ENCODE measurements at places on chromosomes 7 and 10.

DNA sequence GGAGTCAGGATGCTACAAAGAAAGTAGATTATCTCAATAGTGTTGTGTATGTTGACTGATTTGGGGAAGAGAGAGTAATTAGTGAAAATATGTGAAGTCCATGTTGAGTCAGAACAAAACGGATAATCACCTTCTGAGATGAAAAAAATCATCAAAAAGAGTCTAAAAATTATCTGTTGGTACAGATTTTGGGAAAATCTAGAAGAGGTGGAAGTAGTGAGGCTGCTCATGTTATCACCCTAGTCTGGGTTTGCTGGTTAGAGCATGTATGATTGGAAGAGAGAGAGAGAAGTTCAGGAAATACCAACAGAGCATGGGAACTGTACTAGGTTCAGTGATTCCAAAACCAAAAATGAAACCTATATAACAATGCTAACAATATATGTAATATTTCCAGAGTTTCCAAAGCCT is 12.3 kb downstream of the RPA3 start:
- DNase-seq, result no peak

DNA sequence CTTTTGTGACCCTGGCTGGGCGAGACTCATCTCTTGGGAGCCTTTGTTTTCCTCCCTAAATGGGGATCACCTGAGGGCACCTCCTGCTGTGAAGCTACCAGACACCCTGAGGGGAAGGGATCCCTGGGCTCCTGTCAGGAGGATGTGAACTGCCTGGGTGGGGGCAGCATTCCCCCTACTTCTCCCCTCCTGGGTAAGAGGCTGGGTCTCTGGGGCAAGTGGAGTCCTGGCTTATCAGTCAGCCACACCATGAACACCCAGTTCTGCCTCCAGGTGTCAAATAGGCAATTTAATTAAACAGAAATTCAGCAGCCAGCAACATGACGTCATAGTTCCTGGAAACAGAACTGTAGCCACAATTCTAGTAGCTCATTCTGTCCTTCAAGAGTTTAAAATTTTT is 97.7 kb upstream of the RET start:
- DNase-seq, result no peak

- DNase-seq, result no peak
These were observed 50.2 kb downstream of the LMBR1 start for GRCh38 chr7:156842740-156843140.

DNA sequence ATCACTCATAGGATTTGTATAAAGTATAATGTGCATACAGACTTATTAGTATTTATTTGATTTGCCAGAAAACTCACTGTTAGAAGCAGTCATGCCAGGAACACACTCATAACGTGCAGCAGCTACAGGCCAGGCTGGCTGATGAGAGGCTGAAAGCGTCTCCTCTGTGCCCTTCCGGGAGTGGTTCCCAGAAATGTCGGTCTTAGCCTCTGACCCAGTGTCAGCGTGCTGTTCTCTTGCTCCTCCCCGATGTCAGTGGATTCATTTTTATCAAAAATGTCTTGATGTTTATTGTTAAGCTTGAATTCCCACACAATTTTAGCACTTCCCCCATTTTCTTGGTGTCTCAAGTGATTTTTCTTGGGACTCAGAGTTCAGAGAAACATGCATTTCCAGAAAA is 33.3 kb upstream of the GARS1 start:
- no peak for DNase-seq

DNA sequence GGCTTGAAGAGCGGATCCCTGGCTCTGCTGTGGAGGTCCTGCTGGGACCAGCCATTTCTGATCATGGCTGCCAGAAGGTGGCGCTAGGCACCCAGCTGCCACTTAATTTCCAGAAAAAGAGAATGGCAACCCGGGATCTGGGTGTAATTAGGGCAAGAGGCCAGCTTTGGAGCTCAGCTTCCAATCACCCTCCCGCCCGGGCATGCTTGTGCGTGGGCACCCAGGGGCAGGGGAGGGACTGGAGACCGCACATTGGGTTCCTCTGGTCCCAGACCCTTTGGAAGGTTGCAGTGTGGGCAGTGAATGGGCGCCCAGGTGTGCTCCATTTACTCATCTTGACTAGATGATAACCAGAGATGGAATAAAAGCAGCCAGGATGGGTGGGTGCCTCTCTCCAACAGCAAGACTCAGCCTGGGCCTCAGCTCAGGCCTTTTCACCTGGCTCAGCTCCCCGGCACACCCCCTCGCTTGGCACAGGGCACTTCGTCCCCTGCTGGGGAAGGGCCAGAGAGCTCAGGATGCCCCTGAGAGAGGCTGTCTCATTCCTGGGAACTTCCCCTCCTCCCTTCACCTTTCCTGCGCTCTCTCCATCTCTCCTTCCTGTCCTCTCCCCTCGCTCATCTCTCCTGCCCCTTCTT is 14.7 kb downstream of the FAM241B start:
- peak; percentile 34 for DNase-seq

DNA sequence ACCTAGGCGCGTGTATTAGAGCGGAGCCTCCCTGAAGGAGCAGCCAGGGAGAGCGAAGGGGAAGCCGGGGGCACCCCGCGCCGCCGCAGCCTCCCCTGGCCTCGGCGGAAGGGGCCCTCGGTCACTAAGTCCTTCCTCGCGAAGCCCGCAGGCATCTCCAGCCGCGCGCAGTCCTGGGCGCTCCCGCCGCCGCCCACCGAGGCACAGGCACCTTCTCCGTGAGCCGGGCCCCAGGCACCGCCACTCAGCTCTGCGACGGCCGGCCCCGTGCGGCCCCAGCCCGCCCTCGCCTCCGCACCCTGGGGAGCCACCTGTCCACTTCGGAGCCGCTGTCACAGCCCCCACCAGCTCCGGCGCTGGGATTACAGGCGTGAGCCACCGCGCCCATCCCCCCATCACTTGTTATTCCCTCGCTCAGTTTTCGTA is 80.8 kb downstream of the ZNF467 start:
- no peak for DNase-seq

DNA sequence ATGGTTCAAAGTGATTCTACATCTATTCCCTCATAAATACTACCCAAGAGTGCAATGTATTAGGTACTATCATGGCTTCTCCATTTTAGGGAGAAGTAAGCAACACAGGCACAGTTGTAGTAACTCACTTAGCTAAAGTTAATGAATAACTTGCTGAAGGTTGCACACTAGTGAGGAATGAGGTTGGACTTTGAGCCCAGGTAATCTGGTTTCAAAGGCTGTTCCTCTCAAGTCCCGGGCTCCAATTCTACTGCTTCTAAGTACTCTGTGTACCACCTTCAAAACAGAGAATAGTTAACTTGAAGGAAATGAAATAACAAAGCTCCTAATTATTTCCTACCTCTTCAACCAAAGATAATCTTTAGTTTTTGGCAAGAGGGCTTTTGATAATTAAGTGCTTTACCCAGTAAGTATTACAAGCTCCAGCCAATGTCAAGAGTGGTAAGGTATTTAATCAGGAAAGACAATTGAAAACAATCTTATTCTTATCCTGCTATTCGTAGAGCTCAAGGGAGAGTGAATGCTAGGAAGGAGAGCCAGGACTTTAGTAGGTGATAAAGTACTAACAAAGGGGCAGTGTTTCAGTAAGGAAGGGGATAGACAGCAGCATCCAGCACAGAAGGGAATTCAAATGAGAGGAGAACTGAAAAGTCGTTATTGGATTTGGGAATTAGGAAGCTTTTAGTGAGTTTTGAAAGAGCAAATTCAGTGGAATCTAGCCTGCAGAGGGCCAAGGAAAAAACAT is 158.2 kb upstream of the PTPRZ1 start:
- no peak for DNase-seq

GRCh38 chr7:127571741-127572505 is 13.5 kb downstream of the GCC1 start:
- no peak for DNase-seq

GRCh38 chr7:157018997-157019608 is 8.6 kb upstream of the MNX1 start:
- DNase-seq, result no peak

DNA sequence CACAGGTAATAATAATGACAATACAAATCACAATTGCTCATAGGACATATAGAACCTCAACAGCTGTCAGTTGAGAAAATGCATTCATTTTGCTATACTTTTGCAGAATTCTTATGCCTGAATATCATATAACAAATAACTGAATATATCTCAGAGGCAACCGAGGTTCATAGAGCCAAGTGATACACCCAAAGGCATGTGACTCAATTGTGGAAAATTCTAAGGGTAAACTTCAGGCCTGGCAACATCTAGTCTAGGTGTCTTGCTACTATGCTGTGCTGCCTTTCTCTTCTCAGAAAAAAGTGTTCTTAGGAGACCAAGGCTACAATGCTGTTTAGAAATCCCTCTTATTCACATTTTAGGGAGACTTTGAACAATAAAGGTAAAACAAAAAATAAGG is 270.7 kb downstream of the BAMBI start:
- no peak for DNase-seq

- peak; percentile 46 for DNase-seq
These were observed 55.5 kb downstream of the SYPL1 start for GRCh38 chr7:106056513-106057203.

GRCh38 chr10:43689618-43689954 is 40.9 kb upstream of the ZNF32 start:
- DNase-seq, result no peak

GRCh38 chr10:115044891-115045290 is 48.3 kb upstream of the ATRNL1 start:
- no peak for DNase-seq

DNA sequence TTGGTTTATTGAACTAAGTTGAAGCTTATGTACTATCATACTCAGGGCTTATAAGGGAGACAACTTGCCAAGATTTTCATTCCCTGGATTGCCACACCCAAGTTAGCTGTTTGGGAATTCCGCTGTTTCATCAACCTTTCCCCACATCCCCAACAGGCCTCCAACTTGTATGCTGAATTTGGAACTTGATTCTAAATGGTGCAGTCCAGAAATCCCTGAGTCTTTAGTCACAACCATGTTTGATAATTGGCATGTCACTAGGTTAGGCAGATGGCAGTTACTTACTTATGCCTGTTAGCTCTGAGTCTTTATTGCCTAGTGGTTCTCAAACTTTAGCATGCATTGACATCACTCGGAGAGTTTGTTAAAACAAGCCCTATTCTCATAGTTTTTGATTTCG is 135.4 kb upstream of the PRPS1L1 start:
- no peak for DNase-seq

DNA sequence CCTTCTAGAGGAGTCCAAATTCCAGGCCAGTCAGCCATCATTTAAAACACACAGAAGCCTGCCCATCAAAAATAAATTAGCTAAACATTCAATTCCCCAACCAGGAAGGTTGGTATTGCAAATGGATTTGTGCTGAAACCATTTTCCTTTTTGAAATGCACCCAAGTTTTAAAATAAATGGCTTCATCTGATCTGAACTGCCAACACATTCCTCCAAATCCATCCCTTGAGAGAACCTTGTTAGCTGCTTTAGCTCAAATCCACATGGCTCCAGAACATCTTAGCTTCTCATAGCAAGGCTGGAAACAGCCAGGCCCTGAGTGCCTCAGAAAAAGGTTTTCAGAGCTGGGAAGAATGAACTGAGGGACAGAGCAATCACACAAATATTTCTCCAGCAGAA is 306.3 kb downstream of the FZD1 start:
- no peak for DNase-seq

DNA sequence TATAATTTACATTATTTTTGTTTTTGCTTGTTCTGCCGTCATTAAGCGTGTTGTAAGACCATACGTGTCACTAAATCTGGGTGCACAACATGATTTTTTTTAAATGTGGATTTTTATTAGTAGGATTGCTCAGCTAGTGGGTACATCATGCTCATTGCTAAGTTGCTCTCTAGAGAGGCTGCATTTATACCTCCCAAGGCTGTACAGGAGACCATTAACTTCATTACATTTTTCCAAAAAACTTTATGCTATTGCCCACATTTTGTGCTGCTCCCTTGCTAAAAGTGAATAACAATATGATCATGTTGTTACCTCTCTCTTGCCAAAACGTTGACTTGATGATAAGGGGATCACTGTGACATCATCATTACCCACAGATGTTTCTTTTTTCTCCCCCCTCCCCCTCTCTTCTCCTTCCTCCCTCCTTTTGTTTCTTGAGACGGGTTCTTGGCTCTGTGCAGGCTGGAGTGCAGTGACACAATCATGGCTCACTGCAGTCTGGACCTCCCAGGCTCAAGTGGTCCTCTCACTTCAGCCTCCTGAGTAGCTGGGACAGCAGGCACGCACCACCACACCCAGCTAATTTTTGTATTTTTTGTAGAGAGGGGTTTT is 65.1 kb downstream of the BMPR1A start:
- no peak for DNase-seq

DNA sequence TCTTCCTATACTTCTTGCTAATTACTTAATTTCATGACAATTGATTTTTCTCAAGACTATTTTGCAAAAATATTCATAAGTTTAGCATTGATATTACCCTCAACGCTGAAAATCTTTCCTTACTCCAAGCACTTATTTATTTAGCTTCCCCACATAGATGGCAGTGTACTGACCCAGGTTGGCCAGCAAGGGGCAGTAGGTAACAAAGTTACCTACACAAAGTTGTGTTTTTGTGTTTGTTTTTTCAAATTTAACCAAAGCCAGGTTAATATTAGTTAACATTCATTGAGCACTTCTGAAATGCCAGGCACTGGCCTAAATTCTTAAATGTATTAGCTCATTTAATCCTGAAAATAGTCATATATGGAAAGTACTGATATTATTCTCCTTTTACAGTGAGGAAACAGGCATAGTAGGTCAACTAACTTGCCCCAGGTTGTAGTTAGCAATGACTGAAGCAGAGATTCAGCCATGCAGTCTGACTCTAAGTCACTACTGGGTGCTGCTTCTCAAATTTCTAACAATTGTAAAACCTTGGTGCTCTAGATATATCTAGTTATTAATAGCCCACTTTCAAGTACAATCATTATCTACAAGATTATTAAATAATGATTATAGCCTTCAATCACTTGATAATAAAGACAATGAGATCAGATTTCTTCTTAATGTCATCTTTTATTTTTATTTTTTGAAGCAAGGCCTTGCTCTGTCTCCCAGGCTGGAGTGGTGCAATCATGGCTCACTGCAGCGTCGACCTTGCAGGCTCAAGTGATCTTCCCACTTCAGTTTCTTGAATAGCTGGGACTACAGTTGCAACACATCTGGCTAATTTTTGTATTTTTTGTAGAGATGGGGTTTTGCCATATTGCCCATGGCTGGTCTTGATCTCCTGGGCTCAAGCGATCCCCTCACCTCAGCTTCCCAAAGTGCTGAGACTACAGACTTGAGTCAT is 5.8 kb upstream of the GGCT start:
- no peak for DNase-seq

DNA sequence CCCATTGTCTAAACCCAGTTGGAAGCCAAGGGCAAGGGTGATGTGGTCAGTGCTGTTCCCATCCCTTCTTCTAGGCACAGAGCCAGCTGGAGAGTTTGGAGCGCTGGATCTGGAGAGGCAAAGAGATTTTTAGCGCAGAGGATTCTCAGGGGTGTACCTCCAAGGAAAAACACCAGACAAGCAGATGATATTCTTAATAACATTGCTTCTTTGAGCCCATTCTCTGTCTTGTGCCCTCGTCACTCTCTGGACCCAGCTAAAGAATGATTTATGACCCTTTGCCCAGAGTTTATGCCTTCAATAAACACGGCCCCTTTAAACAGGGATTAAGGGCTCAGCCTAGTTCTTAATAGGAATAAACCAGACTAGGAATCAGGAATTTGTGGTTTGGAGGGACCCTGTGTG is 4.7 kb upstream of the HIP1 start:
- DNase-seq, result no peak

- no peak for DNase-seq
These were observed 34.2 kb downstream of the CAMK2B start for GRCh38 chr7:44291066-44291732.

All from stimulated activated CD4-positive, alpha-beta T cell treated with anti-CD3 and anti-CD28 coated beads, Interleukin-12 subunit alpha, Interleukin-12 subunit beta, amount 100 ng/mL, for 48 hours (primary cell).